Fibroblast of pulmonary artery (primary cell): ENCODE measurements at places on chromosomes 1 and 21.

GRCh38 chr21:34602061-34602460, 12.9 kb downstream of the RCAN1 start:
- no peak for DNase-seq

DNA sequence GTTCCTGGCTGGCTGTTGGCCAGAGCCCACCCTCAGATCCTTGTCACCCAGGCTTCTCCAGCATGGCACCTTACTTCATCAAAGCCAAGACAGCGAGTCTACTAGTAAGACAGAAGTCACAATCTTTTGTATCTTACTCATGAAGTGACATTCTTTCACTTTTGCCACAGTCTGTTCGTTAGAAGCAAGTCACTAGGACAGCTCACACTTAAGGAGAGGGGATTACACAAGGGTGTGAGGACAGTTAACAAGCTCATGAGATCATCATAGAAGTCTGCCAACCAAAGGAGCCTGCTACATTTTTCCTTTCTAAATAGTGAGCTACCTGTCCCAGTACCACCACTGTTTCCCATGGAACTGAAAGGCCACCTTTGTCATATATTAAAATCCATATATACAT, 61.5 kb downstream of the PACC1 start:
- no peak for DNase-seq

DNA sequence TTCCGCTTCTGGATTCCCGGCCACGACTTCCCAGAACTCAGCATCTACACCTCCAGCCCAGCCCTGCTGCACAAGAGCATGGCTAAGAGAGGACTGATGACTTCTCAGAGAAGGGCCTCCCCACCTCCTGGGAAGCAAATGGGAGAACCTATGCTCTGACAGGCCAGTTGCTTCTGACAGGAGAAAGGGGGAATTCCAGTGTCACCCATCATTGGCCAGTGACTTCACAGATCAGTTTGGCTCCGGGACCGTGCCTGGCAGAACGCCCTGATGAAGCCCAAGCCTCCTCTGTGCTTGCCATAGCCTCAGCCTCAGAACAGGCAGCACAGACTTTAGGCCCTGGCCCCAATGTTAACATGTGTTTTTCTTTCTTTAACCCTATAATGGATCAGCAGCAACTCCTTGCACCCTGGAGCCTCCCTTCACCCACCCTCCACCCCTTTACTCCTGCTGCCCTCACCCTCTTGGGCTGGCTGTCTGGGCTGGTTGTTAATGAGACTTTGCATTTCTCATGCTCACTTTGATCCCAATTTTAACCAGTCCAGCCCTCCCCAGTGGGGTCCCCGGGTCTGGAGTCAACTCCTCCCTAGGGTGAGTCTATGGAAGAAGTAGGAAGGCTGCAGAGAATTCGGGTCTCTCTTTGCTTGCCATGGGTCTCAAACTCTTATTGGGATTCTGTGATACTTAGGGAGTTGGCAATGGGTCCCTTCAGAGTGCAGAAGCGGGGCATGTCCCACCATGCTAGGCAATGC, 42.7 kb upstream of the SLC30A1 start:
- DNase-seq: peak; percentile 63

GRCh38 chr1:30906631-30907441, 1.7 kb downstream of the SDC3 start:
- no peak for DNase-seq

- peak; percentile 78 for DNase-seq
Measured at GRCh38 chr1:67760030-67760821, 73.0 kb downstream of the GNG12 start.

- DNase-seq: no peak
Measured at GRCh38 chr1:61273167-61273705, 190.9 kb downstream of the NFIA start.

DNA sequence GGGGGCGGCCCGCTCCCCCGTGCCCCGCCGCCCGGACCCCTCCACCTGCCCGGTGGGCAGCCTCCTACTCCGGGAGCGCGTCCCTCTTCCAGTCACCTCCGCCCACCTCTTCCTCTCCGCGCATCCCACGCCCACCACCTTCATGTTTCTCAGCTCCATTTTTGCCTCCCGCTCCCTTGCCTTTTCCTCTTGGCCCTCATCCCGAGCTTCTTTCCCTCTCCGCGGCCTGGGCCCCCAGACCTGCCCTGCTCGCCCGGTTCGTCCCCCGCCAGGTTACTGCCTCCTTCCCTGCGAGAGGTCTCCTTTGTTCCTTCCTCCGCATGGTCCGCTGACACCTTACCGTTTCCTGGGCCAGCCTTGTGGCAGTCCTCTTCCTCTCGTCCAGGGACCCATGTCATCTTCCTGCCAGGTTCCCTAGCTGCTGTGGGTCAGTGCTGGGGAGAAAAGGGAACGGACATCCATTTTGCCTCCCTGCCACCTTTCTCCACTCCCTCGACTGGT, 563 bp downstream of the QSOX1 start:
- no peak for DNase-seq

- no peak for DNase-seq
Measured at GRCh38 chr1:86100401-86100800, 56.2 kb downstream of the COL24A1 start.

GRCh38 chr1:63651161-63651701, 58.0 kb downstream of the PGM1 start:
- DNase-seq: peak; percentile 48

- no peak for DNase-seq
Measured at GRCh38 chr1:74847715-74848114, 114.8 kb downstream of the TYW3 start.

- DNase-seq: no peak
Measured at GRCh38 chr1:185574139-185574875, 159.9 kb upstream of the HMCN1 start.

DNA sequence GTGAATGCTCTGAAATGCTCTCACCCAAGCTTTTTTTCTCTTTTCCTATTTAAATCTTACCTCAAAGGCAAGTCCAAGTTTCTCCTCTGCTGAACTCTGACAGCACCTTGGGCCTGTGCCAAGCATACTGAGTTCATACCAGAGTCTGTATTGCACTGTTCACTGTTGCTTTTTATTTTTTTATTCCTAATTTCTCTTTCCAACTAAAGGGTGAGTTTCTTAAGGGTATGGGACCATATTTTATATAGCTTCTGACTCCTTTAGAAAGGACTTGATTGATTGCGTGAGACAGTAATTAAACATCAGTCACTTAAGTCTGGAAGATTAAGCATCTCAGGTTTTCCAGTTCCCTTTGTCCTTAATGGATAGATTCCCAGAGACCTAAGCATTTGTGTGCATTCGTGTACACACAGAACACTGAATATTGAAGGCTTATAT, 69.9 kb downstream of the CACHD1 start:
- peak; percentile 87 for DNase-seq

- peak; percentile 31 for DNase-seq
Measured at GRCh38 chr1:201676197-201676596, 137.3 kb downstream of the NAV1 start.

DNA sequence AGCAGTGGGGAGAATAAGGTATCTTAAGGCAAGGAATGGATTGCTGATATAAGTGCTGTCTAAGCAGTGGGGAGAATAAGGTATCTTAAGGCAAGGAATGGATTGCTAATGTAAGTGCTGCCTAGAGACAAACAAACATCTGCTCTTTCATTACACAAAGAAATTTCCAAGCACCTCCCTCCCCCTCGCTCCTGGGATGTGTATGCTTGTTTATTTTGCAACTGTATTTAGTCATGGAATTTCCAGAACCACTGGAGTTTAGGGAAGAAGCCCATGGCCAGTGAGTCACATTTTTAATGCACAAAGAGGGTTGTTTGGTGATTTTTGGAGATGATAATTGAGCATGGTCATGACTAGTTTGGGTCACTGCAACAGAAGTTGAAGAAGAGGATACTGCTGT, 21.5 kb downstream of the PDPN start:
- peak; percentile 90 for DNase-seq

DNA sequence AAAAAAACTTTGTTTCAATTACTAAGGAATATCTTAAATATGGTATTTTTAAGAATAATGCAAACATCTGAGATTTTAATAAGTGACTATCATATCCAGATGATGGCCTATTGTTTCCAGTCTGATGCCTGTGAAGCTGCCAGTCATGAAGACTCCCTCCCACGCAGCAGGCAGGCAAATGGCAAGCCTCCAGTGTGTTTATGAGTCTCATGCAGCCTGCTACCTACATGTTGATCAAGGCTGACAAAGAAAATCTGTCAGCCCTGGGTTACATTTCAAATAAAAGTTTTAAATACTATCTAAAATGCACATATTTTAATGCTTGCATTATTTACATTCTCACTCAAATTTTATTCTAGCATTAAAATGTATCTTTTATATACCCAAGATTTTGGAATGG, 137.6 kb upstream of the RNPC3 start:
- no peak for DNase-seq

DNA sequence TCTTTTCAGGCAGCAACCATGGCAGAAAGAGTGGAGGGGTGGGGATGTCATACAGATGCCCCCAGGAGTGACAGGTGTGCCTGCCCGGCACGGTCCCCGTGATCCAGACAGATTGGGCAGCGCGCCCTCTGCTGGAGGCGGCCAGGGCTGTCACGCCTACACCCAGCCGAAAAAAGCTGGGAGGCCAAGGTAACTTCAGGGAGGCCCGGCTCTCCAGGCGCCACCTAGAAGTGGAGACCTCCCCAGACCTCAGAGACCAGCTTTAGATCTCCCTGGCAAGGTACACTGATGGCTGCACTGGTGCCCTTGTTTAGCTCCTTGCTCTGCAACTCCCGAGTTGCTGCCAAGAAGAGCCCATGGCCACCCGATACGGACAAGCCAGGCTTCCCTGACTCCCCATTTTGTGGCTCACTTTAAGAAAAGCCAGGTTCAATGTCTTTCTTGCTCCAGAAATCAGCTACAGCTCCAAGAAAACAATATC, 6.6 kb downstream of the GOLT1A start:
- DNase-seq: peak; percentile 34

DNA sequence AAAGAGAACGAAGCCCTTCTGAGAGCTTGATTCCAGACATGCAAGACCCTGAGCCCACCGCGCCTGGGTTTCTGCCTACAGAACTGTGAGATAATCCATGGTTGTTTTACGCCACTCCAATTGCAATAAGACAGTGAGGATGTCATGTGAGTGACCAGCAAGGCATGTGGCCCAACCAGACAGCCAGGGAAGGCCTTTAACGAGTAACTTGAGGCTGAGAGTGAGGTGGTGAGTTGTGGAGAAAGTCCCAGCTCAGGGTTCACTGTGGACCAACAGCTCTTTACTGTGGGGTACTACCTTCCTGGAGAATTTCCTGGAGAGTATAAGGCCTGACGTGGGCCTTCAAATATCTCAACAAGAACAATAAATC, 153.9 kb downstream of the ETS2 start:
- no peak for DNase-seq

- peak; percentile 74 for DNase-seq
Measured at GRCh38 chr1:173255214-173255813, 48.2 kb upstream of the TNFSF4 start.

DNA sequence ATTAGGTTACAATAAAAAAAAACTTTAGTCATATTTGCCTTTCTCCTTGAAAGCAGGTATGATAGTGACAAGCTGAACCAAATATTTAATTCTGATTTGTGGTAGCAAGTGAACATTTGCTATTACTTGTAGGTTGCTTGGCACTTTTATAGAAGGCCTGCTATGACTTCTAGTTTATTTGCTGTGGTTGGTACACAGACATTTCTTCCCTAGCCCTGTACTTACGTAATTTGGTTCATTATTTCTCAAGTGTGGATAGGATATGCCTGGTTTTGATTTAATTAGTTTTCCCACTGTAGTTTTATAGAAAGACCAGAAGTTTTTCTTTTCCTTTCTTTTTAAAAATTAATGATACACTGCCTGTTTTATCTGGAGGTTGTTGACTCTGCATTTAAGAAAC, 55.9 kb downstream of the PPP2R5A start:
- DNase-seq: no peak

DNA sequence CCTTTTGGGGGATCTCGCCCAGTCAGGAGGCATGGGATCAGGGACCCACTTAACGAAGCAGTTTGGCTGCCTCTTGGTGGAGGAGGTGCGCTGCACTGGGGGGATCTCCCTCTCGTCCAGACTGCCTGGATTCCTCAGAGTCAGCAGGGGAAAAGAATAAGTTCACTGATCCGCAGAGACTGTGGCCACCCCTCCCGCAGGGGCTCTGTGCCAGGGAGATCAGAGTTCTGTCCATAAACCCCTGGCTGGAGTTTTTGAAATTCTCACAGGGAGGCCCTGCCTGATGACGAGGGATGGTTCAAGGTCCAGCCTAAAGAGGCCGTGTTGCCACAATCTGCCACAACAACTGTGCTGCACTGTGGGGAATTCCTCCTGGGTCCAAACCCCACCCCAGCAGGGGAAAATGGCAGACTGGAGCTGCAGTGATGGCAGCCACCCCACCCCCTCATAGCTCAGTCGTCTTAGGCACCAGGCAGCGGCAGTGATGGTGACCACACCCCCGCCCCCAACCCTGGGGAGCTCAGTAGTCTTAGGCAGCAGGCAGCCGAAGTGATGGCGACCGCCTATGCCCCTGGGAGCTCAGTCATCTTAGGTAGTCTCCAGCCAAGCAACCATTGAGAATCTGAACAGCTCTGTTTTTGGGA, 273.8 kb upstream of the USP25 start:
- no peak for DNase-seq

DNA sequence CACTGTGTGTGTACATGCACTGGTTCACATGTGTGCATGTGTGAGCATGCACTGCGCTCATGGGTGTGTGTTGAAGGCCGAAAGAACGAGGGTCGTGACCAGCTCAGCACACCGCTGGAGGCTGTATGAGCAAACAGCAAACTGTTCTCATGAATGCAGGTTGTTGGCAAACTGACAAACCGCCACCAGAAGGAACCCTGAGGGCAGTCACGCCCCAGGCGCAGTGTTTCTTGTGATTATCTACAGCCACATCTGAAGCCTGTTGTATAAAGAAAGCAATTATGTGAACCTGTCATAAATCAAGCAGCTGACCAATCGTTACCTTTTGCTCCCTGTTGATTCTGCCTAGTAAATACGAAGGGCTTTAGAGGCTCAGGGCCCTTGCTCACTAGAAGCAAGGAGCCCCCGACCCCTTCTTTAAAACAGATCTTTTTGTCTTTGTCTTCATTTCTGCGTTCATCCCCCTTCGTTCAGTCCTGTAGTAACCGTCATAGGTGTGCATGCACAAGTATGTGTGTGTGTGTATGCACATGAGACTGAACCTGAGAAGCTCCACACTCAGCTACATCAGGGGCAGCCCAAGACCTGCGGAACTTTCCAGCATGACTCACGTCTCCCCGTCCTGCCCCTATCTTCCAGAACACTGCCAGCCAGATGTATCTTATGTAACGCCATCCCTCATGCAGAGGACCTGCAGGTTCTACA, 16.8 kb upstream of the RIPK4 start:
- DNase-seq: no peak

GRCh38 chr1:214842856-214843255, 239.7 kb upstream of the KCNK2 start:
- no peak for DNase-seq

GRCh38 chr1:201218409-201218808, 27.8 kb downstream of the IGFN1 start:
- no peak for DNase-seq

DNA sequence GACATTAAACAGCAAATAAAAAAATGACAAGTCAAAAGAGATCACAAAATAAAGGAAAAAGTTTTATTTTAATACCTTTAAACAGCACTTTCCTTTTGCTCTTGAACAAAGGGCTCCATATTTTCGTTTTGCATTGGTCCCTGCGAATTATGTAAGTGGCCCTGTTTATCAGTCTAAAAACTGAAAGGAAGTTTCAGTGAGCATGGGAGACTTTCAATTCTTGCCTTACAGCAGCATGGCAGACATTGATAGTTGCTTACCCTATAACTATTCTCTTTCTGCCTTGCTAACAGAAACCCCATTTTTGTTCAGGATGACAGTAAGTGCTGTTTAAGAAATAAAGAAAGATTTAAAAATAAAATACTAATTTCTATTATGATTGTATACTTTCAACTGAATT, 5.2 kb upstream of the SH3GLB1 start:
- DNase-seq: no peak

GRCh38 chr1:58854576-58854975, 70.7 kb upstream of the JUN start:
- no peak for DNase-seq
